GM23248 (cell line): ENCODE measurements at places on chromosomes 1 and 21.

DNA sequence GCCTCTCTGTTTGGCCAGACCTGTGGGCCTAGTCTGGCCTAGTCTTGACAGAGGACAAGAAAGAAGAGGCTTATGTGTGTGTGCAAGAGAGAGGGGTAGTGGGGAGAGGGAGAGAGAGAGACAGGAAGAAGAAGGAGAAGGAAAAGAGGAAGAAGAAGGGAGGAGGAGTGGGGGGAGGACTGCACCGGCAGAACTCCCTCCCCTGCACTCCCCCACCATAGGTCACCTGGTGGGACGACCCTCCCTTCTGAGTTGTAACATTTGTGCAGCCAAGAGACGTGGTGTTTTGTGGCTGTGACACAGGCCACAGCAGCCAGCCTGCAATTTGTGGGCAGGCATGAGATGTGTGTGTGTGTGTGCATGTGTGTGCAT lies 4.3 kb downstream of the INAVA start:
- no peak for DNase-seq

GRCh38 chr1:149966405-149966804 lies 29.7 kb upstream of the MTMR11 start:
- DNase-seq, result peak; percentile 32

DNA sequence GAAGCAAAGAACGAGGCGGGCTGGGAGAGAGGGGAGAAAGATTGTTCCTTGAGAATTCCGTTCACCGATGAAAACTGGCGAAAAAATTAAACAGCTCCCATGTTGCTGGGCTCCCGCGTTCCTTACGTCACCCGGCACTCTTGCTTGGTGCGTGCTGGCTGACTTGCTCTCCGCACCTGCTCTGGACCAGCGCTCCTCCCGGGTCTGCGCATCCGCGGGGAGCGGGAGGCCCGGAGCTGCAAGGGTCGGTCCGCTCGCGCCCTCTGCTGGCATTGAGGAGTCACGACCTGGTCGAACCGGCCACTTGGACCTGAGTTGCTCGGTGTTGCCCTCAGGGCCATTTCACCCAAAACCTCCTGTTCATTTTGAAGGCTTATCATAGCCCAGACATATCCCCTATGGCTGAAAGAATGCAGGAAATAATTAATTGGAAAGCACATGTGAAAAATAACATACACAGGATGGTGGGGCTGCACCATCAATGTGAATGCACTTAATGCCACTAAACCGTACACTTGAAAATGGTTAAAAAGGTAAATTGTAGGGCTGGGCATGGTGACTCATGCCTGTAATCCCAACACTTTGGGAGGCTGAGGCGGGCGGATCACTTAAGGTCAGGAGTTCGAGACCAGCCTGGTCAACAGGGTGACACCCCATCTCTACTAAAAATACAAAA lies 98.9 kb upstream of the BACE2 start:
- peak; percentile 78 for DNase-seq

GRCh38 chr21:17590430-17590829 lies 22.3 kb downstream of the BTG3 start:
- peak; percentile 16 for DNase-seq

DNA sequence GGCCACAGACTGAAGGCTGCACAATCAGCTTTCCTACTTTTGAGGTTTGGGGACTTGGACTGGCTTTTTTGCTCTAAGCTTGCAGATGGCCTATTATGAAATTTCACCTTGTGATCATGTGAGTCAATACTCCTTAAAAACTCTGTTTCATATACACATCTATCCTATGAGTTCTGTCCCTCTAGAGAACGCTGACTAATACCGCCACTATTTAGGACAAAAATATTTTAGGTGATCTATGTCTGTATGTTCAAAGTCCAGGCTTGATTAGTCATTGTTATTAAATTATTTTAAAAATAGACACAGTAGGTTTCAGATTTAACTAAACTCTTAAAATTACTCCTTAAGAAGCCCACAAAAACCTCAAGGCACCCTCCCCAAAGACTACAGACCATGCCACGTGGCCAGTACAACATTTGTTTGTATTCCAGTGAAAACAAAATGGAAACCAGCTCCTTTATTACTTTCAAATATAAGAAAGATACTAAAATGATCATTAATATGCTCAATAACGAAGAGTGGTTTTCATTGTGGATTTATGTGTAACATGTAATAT lies 63.1 kb downstream of the TMPRSS15 start:
- DNase-seq, result no peak

- DNase-seq, result peak; percentile 1
These were observed 291.0 kb downstream of the ADGRL2 start for GRCh38 chr1:82091729-82092128.

GRCh38 chr1:9249534-9250410 lies 15.2 kb downstream of the H6PD start:
- peak; percentile 71 for DNase-seq

GRCh38 chr1:196677781-196678509 lies 26.1 kb downstream of the CFH start:
- DNase-seq, result peak; percentile 22

DNA sequence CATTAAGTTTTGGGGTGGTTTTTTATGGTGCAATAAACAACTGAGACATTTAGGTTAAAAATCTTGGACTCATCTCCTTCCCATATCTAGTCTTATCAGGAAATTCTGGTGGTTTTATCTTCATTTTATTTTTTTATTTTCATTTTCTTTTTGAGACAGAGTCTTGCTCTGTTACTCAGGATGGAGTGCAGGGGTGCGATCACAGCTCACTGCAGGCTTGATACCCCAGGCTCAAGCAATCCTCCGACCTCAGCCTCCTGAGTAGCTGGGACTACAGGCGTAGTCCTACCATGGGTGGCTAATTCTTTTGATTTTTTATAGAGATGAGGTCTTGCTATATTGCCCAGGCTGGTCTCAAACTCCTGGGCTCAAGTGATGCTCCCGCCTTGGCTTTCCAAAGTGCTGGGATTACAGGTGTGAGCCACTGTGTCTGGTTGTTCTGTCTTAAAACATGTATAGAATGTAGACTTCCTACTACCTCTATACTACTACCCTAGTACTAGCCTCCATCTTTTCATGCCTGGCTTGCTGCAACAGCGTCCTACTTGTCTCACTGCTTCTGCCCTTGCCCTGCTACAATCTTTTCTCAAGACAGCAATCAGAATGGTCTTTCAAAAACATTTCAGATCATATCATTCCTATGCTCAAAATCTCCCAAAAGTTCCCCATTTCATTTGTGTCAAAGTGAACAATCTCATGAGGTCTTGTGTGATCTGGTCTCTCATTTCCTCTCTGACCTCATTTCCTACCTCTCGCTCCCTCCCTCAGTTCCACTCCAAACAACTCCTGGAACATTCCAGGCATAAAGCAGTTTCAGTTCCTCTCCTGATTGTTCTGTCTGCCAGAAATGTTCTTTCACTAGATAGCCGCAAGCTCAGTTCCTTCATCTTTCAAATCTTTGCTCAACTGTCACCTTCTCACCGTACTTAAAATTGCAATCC lies 5.9 kb upstream of the FCGR2A start:
- no peak for DNase-seq

- DNase-seq, result no peak
These were observed 4.4 kb downstream of the THEM5 start for GRCh38 chr1:151849126-151849525.

- peak; percentile 9 for DNase-seq
These were observed 91.7 kb downstream of the CDC14A start for GRCh38 chr1:100443811-100444571.

GRCh38 chr1:162421258-162422164 lies 9.6 kb upstream of the SH2D1B start:
- DNase-seq, result no peak

DNA sequence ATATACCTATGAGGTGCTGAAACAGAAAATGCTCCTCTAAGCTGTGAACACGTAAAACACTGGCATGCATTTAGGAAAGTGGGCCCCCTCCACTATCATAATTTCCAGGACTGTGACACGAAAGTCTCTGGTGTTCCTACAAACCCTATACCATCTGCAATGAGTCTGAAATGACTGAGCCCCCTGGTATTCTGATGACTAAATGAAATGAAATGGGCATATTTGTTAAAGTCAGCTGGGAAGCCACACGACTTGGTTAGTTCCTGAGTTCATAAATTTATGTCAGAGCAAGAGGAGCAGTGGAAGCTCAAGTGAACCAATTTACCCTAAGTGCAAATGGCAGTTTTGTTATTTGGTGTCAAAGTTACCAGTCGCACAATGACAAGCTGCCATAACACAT lies 182.3 kb downstream of the KCTD3 start:
- peak; percentile 87 for DNase-seq

DNA sequence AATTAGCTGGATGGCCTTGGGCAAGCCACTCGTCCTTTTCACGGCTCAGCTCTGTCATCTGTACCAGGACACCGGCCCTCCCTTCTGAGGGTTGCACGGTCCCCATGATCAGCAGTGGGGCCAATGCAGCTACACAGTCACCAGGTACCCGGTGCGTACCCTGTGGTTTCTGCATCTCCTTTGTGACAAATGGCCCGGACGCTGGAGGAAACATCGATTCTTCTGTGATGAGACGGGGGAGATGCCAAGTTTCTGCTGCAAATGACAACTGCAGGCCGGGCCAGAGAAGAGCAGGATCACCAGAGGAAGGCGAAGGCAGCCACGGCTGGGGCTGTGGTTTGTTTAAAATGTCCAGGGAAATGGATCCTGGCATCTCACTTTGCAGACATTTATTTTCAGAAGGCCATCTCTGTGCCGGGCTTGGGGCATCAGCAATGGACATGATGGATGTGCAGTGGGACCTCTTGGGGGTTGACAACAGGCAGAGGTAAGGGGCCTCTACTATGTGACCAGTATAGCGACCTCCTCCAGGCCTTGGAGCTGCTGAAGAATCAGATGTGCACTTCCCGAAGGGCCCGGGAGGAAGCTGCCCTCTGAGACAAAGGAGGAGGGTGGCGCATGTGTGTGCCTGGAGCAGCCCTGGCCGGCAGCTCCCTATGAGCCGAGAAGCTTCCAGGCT lies 221.9 kb upstream of the C1orf174 start:
- no peak for DNase-seq

- DNase-seq, result no peak
These were observed 283.3 kb downstream of the RRAGC start for GRCh38 chr1:38576241-38576640.

GRCh38 chr1:226938903-226939437 lies 1.1 kb upstream of the COQ8A start:
- DNase-seq, result peak; percentile 77

DNA sequence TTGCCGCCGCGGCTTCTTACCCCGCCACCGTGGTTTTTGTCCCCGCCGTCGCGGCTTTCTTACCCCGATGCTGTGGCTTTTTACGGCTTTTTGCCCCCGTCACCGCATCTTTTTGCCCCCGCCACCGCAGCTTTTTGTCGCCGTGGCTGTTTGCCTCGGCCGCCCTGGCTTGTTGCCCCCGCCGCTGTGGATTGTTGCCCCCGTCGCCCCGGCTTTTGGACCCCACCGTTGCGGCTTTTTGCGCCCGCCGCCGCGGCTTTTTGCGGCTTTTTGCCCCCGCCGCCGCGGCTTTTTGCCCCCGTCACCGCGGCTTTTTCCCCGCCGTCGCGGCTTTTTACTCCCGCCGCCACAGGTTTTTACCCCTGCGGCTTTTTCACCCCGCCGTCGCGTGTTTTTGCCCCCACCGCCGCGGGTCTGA lies 3934.3 kb downstream of the SRGAP2C start:
- DNase-seq, result no peak

DNA sequence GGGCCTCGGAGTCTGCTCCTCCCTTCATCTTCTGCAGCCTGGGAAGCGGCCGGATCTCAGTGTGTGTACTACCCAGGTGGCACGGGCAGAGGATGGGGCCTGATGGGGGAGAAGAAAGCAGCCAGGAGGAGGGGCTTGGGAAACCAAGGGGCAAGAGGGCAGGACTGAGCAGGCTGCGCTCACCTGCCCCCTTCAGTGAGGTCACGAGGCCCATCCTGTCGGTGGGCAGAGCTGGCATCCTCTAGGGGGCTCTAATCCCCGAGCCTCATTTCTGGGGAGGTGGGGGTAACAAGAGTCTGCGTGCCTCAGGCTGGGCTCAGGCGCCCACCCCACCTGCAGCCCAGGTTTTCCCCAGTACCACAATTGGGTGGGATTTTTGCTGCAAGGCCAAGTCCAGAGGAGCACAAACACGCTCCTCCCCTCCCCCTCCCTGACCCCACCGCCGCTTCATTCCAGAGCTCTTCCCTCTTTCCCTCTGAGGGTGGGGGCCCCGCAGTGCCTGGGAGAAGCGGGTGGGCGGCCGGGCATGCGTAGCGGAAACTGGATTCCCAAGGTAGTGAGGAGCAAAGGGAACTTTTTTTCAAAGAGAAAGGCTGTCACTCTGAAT lies 1.8 kb upstream of the WNT3A start:
- no peak for DNase-seq

DNA sequence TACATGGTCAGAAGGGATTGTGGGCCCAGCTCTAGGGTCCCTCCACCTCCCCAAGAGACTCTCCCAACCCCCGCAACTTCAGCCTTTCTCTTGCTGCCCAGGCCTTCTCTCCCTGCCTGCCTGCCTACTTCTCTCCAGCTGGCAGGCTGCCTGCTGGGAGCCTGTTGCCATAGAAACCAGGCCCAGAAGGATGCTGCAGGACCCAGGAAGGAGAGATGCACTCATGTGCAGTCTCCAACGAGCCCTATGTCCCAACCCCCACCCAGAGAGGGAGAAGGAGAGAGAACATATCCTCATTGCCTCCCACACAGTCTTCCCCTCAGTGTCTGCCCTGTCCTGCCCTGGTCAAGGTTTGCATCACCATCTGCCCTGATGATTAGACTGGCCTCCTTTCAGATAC lies 10.8 kb upstream of the SMIM12 start:
- no peak for DNase-seq

- DNase-seq, result no peak
These were observed 1647.9 kb downstream of the PLA2G4A start for GRCh38 chr1:188476606-188477005.

- no peak for DNase-seq
These were observed 2.0 kb downstream of the DSCAM start for GRCh38 chr21:40844935-40845334.

- DNase-seq, result no peak
These were observed 490.7 kb upstream of the B3GALT2 start for GRCh38 chr1:193676996-193677549.

DNA sequence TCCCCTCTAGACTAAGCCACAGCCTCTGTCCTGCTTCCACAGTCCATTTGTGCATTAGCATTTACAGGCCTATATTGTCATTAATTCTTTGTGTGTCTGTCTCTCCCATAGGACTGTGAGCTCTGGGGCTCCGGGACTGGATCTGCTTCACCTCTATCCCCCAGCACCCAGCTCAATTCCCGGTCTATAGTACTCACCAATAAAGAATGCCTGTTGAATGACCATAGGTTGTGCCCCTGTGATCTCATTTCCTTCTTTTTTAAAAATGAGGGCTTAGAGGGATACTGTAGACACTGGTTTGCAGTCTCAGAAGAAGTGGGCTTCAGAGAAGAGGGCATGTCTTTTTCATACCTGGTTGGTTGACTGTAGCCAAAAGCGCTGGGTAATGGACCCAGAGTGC lies 8.8 kb upstream of the POU3F1 start:
- no peak for DNase-seq

- DNase-seq, result peak; percentile 46
These were observed 8.3 kb downstream of the GFI1 start for GRCh38 chr1:92478393-92478792.

GRCh38 chr1:31658721-31659120 lies 14.0 kb upstream of the PEF1 start:
- no peak for DNase-seq

- DNase-seq, result no peak
These were observed 75.2 kb upstream of the GADD45A start for GRCh38 chr1:67609577-67610341.
